HS-5 (cell line): ENCODE measurements at places on chromosomes 3 and 15.

DNA sequence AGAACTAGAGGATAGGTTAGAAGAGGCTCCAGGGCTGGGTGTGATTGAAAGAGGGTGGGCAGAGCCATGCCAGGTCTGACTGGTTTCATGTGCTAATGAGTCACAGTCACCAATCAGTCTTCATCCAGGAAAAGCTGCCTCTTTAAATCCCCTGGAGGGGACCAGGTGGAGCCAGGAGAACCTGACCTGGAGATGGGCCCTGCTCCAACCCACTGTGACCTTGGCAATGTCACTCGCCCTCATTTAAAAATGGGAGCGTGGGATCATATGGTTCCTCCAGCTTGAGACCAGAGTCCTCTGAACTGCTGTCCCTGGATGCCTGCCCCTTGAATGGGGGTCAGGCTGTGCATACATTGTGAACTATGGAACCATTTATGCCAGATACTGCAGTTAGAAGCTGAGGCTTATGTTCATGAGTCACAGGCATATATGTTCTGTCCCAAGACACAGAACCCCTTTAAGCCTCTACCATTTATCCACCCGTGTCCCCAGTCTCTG, 23.0 kb downstream of the HES1 start:
- DNase-seq: no peak

DNA sequence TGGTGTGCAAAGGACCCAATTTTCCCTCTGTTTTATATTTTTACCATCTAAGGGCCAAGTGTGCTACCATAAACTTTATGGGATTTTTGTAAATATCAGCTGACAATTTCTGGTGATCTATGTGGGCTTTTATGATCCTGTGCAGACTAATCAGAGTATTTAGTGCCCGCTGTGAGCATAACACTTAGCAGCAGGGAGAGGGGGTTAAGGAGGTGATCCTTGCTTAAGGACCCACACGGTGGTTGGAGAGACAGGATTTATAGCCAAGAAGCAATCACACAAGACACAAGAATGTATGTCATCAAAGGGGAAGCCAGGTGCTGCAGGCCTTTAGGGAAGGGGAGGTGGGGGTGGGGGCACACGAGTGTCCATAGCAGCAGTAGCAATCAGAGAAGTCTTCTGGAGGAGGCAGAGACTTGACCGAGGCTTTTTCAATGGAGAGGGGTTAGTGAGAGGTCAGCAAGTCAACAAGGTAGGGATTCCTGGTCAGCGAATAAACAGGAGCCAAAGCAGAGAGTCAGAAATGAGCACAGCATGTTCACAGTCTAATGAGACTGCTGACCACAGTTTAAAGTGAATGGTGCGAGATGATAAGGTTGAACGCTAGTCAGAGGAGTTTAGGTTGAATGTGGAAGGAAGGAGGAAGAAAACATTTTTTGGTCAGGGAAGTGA, 4.5 kb upstream of the CACNA1D start:
- no peak for DNase-seq

GRCh38 chr3:80234706-80235105, 466.9 kb upstream of the ROBO1 start:
- no peak for DNase-seq

DNA sequence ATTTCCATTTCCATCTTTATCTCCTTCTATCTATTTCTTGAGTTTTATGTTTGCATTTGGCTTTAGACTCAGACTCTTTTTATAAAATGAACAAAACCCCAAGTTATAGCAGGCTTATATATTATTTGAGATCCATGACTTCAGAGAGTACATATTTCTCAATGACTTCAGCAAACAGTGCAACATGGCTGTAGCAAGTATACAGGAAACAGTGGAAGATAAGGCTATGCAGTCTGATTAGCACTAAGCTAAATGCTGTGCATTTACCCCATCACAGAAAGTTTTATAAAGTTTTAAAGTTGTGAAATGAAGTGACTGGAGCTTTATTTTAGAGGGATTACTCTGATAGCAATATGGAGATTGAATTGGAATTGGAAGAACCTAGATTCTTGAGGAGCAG, 463.5 kb upstream of the TGFBR2 start:
- no peak for DNase-seq

GRCh38 chr3:149532489-149533180, 58.1 kb downstream of the TM4SF4 start:
- no peak for DNase-seq

GRCh38 chr15:95129574-95129973, 898.2 kb downstream of the MCTP2 start:
- DNase-seq: no peak

GRCh38 chr3:71551311-71551919, 32.1 kb downstream of the FOXP1 start:
- peak; percentile 74 for DNase-seq

- DNase-seq: no peak
These were observed 281.3 kb downstream of the FGF12 start for GRCh38 chr3:192445770-192446644.

DNA sequence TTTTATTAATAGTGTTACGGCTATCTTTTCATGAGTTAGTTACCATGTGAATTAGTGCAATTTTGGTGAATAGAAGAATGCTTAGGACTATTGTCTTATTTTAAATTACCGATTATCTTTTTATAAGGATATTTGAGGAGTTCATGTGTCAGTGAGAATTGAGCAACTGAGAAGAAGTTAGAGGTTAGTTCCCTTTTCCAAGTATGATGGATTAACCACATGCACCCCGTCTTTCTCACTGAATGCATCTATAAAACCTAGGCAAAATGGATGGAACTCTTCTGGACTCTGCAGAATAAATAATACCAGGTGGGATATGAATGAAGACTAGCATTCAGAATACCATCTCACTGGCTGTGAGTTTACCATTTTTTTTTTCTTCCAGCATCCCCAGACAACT, 74.3 kb downstream of the TCF12 start:
- DNase-seq: no peak

DNA sequence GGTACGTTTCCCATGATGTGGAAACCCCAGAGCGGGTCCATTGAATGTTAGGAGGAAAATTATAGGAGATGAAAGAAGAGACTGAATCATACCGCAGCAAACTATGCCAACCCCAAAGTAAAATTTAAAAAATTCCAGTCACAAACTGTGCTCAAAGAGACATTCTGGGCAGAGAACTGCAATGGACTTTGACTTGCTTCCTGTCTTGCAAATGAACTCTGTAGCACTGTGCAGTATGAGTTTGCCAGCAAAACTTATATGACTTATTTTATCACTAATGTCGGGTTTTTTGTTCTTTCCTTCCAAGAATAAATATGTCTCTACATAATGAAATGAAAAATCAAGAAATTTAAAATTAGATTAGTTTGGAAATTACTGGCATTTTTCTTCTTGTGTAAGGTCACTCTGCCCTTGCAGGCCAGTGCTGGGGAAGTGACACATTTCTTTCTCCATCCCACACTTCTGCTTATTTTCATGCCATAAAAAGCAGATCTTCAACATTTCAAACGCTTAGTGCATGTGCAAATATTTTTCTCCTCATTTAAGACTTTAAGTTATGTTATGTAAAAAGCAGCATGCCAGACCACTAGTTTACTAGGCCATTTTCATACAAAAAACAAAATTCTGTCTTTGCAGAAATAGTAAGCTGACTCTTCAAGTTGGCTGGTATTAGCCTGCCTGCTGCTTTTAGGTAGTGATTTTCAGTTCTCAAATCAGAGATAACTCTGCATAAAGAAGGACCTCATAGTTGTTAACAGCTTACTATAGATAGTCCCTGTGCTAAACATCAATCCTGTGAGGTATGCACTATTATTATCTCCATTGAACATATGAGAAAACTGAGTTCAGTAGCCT, 32.2 kb upstream of the SSR3 start:
- DNase-seq: no peak

GRCh38 chr3:169780742-169781141, 7.5 kb downstream of the MYNN start:
- DNase-seq: no peak

- DNase-seq: no peak
These were observed 47.5 kb downstream of the MYH15 start for GRCh38 chr3:108462899-108463298.

- no peak for DNase-seq
These were observed 311.5 kb downstream of the CACNA2D3 start for GRCh38 chr3:54433846-54434245.

- DNase-seq: no peak
These were observed 14.5 kb downstream of the KBTBD8 start for GRCh38 chr3:67012564-67012963.

GRCh38 chr3:115986555-115987207, 363.4 kb downstream of the GAP43 start:
- DNase-seq: no peak

GRCh38 chr3:24472358-24472757, 22.3 kb downstream of the THRB start:
- no peak for DNase-seq
